ENCODE measurements at places on chromosomes 12 and 14. TPM values are rescaled to one million over a fixed set of nuclear protein-coding genes. Genes with fewer than 3 reads are reported as not detected.

STXBP6 gene
- 41.4 TPM for total RNA-seq

TAS2R50 gene
- not detected for total RNA-seq

JDP2 gene
- total RNA-seq = 27.2 TPM

ADSS1 gene
- total RNA-seq = 191 TPM

FGF23 gene
- total RNA-seq = not detected

TRHDE gene
- total RNA-seq = 1.3 TPM

KRT7 gene
- not detected for total RNA-seq

INTS13 gene
- total RNA-seq = 23.7 TPM

NUP37 gene
- total RNA-seq = 17.2 TPM

LBHD2 gene
- total RNA-seq = not detected

ACAD10 gene
- total RNA-seq = 27.8 TPM

GALNT16 gene
- total RNA-seq = 94.9 TPM

SOAT2 gene
- not detected for total RNA-seq

TGFB3 gene
- 29.5 TPM for total RNA-seq

- no peak for DNase-seq
Observed at GRCh38 chr14:98634043-98634820, 637.8 kb downstream of the BCL11B start.

DNA sequence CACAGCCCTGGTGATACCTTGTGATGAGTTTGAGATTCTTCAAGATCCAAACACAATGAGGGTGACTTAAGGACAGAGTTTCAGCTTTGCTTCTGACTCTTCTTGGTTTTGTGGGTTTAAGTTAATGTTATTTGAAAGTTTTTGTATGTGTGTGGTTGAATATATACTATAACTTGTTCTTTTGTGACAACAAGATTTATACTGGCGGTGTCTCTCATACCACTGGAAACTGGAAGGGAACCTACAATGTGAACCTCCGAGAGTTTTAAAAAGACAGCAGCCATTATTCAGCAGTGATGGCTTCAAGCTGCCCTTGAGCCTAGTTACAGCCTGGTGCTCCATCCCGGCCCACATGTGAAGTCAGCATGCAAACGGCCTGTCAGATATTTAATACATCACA is 87.9 kb upstream of the IGF1 start:
- DNase-seq = no peak

- no peak for DNase-seq
Observed at GRCh38 chr14:79658769-79659168, 552.5 kb downstream of the DIO2 start.

GRCh38 chr12:53603804-53604203 is 22.4 kb downstream of the ATF7 start:
- DNase-seq = no peak

- peak; percentile 60 for DNase-seq
Observed at GRCh38 chr12:85280165-85280983, at the start of gene ALX1. TSS of gene ALX1 (plus strand) at chr12:85280220. CDS start at chr12:85280262, 42 bp downstream.

GRCh38 chr12:78018171-78018910 is 187.6 kb downstream of the NAV3 start:
- no peak for DNase-seq

DNA sequence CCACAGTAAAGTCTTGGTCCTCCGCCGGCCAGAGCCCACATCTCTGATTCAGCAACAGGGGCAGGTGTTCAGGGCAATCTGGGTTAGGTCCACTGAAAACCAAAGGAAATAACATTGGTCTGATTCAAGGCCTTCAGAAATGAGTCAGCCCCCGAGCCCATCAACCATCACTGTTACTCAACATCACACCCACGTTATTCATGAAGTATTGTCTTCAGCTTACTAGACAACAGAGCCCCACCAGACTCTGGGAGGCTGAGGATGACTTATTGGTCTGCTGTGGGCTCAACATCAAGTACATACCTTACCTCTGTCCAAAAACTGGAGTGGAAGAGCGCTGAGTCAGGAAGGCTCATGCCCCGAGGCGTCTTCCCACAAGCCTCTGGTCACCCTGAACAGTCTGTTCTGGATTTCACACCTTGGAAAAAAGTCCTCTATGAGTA is 97.5 kb downstream of the ZFP36L1 start:
- no peak for DNase-seq

DNA sequence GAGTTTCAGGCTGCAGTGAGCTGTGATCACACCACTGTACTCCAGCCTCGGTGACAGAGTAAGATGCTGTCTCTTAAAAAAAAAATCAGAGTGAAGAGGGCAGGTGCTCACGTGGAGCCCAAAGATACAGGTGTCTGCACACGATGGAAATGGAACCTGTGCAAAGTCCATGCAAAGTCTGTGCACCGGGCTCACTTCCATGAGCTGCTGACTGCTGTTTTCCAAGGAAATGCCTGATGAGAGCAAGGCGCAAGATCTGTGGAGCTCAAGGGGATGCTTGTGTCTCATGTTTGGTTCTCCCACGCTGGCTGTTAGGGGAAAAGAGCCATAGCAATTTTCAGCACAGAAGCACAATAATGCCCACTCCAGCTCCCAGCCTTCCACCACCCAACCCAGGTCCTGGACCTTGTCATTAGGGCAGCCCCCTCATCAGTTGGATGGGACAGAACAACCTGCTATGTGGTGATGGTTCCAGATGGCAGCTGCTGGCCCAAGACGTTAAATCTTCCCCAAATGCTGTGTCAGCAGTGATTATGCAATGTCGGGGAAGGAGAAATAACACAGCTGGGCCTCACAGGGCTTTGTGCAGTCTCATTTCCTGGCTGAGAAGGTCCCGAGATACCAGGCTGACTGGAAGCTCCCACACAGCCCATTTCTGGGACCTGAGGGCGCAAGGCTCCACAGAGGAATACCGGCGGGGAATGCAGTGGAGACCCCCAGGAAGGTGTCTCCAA is 27.9 kb upstream of the DICER1 start:
- DNase-seq = peak; percentile 82

- no peak for DNase-seq
Observed at GRCh38 chr14:92613008-92613658, 99.6 kb downstream of the RIN3 start.

- DNase-seq = no peak
Observed at GRCh38 chr12:117005417-117006046, 93.7 kb downstream of the TESC start.

GRCh38 chr12:20018406-20018805 is 349.9 kb upstream of the PDE3A start:
- no peak for DNase-seq

DNA sequence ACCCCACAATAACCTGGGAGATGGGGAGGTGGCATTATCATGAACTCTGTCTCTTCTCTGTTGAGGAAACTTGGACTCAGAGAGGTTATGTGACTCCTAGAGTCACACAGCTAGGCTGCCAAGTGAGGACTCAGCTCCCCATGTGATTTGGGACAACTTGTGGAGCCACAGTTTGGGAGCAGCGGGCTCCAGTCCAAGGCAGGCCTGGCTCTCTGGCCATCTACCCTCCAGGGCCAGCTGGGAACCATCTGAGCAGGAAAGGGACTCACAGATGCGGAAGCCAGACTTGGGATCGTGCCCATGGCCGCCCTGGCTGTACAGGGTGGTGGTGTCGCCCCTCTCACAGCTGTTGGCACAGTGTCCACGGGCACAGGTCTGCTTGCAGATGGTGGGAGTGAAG is 59.1 kb downstream of the ISCA2 start:
- DNase-seq = peak; percentile 86

GRCh38 chr12:66624806-66625205 is 54.1 kb downstream of the GRIP1 start:
- DNase-seq = no peak

GRCh38 chr12:25323581-25323982 is 72.9 kb upstream of the KRAS start:
- no peak for DNase-seq

DNA sequence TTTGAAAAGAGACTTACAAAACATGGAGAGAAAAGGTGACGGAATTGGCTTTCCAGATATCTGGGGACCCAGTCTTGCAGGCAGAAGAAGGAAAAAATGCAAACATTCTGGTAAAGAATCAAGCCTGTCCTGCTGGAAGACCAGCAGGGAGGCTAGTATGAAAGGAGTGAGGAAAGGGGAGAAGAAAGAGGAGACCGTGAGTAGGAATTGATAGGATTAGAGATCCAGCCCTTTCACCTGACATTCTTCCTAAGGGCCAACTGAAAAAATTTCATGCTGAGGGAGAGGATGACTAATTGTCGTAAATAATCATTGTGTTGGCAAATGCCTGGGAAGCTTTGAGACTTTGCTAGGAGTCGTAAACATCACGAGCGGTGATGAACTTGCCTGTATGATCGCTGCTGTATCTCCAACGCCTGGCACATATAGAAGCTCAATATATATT is 12.1 kb downstream of the BHLHE41 start:
- no peak for DNase-seq

- no peak for DNase-seq
Observed at GRCh38 chr12:27109334-27110028, 27.1 kb upstream of the C12orf71 start.

DNA sequence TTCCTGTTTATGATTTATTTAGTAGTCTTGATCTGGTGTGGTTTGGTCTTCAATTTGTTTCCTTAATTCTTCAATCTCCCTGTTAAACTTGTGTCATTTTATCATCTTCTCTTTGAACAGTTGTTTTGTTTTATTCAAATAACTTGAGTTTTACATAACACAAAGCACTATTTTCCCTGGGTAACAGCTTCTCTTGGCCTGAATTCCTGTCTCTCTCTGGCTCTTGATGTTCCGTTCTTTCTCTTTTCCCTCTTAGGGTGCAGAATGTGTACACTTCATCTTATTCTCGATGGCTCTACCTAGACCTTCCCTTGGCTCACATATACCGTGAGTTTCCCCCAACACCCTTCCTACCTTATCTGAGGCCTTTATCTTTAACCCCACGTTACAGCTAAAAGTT is 36.8 kb upstream of the VPS33A start:
- no peak for DNase-seq

- no peak for DNase-seq
Observed at GRCh38 chr14:74829251-74829650, 46.7 kb downstream of the PROX2 start.

- DNase-seq = no peak
Observed at GRCh38 chr14:95679998-95680735, 6.1 kb upstream of the TCL1B start.

GRCh38 chr12:77782766-77783165 is 47.9 kb upstream of the NAV3 start:
- DNase-seq = no peak

GRCh38 chr12:88993651-88994050 is 358.6 kb downstream of the DUSP6 start:
- DNase-seq = no peak

- no peak for DNase-seq
Observed at GRCh38 chr14:21558703-21559170, 21.1 kb downstream of the OR10G3 start.

DNA sequence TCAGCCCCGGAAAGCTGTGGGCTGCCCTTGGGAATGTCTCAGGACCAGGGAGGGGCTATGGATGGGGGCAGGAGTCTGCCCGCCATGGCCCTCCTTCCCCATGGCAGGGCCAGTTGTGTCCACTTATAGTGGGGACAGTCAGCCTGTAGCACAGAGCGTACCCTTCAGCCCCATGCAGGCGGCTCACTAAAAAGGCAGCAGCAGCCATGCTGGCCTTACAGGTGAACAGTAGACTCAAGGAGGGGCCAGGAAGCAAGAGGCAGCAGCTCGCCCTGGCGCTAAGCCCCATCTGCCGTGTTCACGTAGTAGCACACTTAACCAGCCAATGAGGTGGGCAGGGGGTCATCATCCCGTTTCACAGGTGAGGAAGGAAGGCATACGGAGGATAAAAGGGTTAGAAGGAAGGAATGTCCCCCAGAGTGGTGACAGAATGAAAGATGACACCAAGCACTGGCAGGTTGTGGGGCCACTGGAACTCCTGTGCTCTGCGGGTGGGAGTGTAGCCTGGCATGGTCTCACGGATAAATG is 52.7 kb downstream of the FAM222A start:
- DNase-seq = no peak

- no peak for DNase-seq
Observed at GRCh38 chr12:38588624-38589305, 272.2 kb downstream of the ALG10B start.

DNA sequence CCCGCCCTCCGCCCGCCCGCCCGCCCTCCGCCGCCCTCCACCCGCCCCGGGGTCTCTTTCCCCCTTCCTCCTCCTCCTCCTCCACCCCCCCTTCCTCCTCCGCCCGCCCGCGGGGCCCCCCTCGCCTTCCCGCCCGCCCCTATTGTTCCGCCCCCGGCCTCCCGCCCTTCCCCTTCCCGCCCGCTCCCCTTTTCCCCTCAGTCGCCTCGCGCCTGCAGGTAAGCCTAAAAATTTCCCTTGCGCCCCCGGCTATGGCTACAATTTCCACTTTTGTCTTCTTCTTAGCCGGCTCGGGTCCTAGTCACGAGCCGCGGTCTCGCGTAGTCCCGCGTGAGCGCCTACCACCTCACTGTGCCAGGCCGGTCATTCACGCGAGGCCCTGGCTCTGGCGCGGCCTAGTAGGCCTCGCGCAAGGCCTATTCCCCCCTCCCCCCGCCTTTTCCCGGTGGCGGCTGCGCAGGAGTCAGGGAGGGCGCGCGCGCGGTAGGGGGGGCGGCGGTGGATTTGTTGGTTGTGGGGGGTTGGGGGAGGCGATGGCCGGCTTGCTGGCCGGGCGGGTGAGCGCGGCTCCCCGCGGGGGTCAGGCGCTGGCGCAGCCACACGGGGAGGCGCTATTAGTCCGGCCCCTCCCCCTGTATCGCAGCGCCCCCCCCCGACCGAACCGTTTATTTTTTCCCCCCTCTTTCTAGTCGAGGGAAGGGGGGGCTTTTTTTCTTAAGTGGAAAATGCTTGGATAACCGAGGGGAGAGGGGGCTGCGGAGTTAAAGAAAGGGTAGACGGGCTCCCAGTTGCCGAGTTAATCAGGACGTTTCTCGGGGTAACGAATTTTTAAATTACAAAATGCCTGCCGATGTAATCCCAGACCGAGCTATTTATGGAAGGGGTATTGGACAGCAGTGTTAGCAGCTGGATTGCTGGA is 516 bp downstream of the PCBP2 start:
- peak; percentile 94 for DNase-seq

GRCh38 chr12:89417246-89417977 is 65.1 kb upstream of the DUSP6 start:
- no peak for DNase-seq

DNA sequence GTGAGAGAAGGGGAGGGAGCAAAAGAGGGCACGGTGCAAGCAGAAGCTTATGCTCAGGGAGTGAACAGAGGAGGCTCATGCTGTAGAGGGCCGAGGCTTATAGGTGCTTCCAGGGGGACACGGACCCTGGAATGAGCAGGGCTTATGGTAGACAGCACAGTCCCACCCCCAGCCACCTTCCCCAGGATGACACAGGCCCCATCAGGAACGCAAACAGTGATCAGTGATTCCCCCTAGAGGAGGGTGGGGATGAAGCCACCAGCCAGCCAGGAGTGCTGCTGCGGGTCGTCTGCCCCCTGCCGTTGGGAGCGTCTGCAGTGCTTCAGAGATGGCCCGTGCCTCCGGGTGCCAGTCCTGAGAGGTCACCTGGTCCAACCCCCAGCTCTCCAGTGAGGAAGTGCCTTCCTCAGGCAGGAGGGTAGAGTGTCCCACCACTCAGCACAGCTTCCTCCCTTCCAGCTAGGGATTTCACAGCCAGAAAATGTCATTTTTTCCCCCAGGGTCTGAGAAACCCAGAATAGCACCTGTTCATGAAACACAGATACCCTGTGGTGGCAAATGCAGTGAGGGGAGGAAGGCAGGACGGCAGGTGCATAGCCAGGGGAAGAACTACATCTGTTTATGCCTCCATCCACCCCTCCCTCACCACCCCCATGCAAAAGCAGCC is 60.7 kb downstream of the SLC6A12 start:
- DNase-seq = no peak

- DNase-seq = no peak
Observed at GRCh38 chr12:21330682-21331253, 3.9 kb downstream of the SLCO1A2 start.

- no peak for DNase-seq
Observed at GRCh38 chr12:109014984-109015765, 5.7 kb downstream of the SVOP start.
